ENCODE measurements at places on chromosomes 3 and 15. TPM values are rescaled to one million over a fixed set of nuclear protein-coding genes. Genes with fewer than 3 reads are reported as not detected.

The CALML4 gene
- total RNA-seq, result 6.9 TPM

The BLM gene
- 15.5 TPM for total RNA-seq

The MORC1 gene
- total RNA-seq, result not detected

The TP63 gene
- 0.42 TPM for total RNA-seq

The ARPIN gene
- total RNA-seq, result 12.6 TPM

The RASL12 gene
- total RNA-seq, result 0.19 TPM

The ABHD5 gene
- 18.9 TPM for total RNA-seq

The AMT gene
- total RNA-seq, result 0.29 TPM

The ADGRG7 gene
- total RNA-seq, result not detected

The LYZL4 gene
- not detected for total RNA-seq

The LEKR1 gene
- 1.1 TPM for total RNA-seq

The KBTBD8 gene
- total RNA-seq, result 0.63 TPM

The ALS2CL gene
- 6.7 TPM for total RNA-seq

The DUOX1 gene
- total RNA-seq, result not detected

The CNTN4 gene
- total RNA-seq, result not detected

The NR1I2 gene
- total RNA-seq, result not detected

The CSTA gene
- total RNA-seq, result 1.2 TPM

The SLC38A3 gene
- total RNA-seq, result not detected

The TPM1 gene
- total RNA-seq, result 572 TPM

The RHOV gene
- total RNA-seq, result 5.3 TPM

The TRIM71 gene
- total RNA-seq, result not detected

The SST gene
- not detected for total RNA-seq

The ECE2 gene
- total RNA-seq, result not detected

The TGM4 gene
- 0.05 TPM for total RNA-seq

The TWF2 gene
- 71.2 TPM for total RNA-seq

The UBAP1L gene
- total RNA-seq, result 0.91 TPM

The RAP2B gene
- total RNA-seq, result 8.7 TPM

The SCN11A gene
- total RNA-seq, result not detected

The NEDD4 gene
- total RNA-seq, result 58.9 TPM

The HEG1 gene
- total RNA-seq, result 7.4 TPM

The VPS33B gene
- total RNA-seq, result 14.7 TPM

The REC114 gene
- total RNA-seq, result not detected

The OR5K2 gene
- total RNA-seq, result not detected

The HYKK gene
- 5.2 TPM for total RNA-seq

The CEMIP gene
- total RNA-seq, result 2.1 TPM

The MUC4 gene
- total RNA-seq, result not detected

All from A549 treated with DMSO at 1 μM for 4 hours (cell line).